ENCODE measurements at places on chromosomes 4 and X.

- no peak for DNase-seq
Measured at GRCh38 chr4:48321312-48321711, 20.0 kb upstream of the SLAIN2 start.

GRCh38 chr4:145019346-145019745 lies 78.7 kb downstream of the ANAPC10 start:
- DNase-seq: no peak

- DNase-seq: peak; percentile 57
Measured at GRCh38 chr4:113773756-113774155, 12.2 kb upstream of the CAMK2D start.

GRCh38 chrX:1011691-1012283 lies 200.7 kb downstream of the CRLF2 start:
- DNase-seq: no peak

- peak; percentile 9 for DNase-seq
Measured at GRCh38 chrX:131650637-131651410, 107.0 kb downstream of the OR13H1 start.

DNA sequence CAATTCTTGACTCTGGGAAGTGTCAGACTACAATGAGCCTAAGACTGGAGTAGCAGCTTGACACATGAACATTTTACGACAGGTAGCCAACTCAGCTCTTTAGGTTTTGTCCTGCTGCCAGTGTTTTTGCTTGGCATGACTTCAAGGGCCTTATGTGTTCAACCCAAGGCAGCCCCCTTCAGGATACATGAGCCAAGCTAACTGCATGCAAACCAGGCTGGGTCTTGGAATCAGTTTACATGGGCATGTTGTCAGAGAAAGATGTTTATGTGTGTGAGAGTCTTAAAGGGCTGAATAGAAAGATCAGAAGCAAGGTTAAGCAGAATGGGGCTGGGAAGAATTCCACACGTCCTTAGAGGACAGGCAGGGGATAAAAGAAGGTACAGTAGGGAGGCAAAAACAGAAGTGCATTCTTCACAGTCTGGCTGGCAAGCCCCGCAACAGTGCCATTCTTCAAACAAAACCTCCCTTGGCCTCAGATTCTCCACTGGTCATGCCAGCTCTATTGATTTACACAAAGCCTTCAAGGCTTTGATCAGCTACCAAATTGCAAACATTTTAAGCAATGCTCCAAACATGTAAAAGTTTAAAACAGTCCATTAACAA lies 97.3 kb downstream of the NKX6-1 start:
- DNase-seq: no peak

GRCh38 chr4:136931781-136932180 lies 600.5 kb downstream of the PCDH18 start:
- peak; percentile 2 for DNase-seq

DNA sequence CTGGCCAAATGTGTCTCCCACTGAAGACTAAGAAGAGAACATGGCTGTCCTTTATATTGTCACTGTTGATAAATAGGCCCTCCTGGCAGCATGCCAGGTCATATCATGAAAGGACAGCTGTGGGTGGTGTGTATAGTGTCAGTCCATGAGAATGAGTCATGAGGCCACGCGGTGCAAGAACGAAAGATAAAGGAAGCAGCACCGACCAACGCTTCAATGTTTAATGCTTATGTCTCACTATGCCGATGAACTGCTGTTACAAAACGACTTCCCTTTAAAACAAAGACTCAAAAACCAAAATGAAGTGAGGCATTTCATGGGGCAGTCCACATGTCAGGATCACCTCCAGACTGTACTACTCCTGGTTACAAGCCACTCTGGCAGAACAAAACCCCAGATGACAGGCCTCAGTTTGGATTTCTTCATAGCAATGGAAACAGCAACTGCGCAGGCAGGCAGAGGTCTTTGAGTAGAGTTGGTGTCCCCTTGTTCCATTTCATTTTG lies 5.2 kb upstream of the TCEANC start:
- peak; percentile 36 for DNase-seq

DNA sequence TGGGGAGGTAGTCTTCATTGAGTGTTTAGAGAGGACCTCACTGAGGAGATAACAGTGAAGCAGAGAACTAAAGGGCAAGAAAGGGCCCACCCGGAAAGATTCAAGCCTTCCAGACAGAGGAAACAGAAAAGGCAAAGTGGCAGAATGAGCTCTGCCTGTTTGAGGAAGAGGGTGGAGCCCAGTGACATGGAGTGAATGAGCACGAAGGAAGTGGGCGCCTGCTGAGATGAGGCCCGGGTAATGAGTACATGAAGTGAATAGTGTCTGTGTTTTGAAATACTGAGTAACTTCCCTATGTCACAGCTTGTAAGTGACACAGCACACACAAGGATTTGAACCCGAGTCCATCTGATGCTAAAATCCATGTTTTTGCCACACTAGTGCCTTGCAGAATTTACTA lies 32.5 kb upstream of the TLR2 start:
- DNase-seq: peak; percentile 68

GRCh38 chr4:106864231-106864630 lies 171.9 kb downstream of the DKK2 start:
- no peak for DNase-seq

- DNase-seq: peak; percentile 69
Measured at GRCh38 chr4:7815562-7815961, 124.1 kb downstream of the AFAP1 start.

- DNase-seq: no peak
Measured at GRCh38 chrX:12986886-12987285, 12.0 kb downstream of the TMSB4X start.

GRCh38 chr4:7073526-7074390 lies 5.9 kb upstream of the GRPEL1 start:
- DNase-seq: peak; percentile 60

GRCh38 chr4:182449186-182449929 lies 206.2 kb downstream of the TENM3 start:
- no peak for DNase-seq

- DNase-seq: peak; percentile 72
Measured at GRCh38 chr4:72505314-72505744, 63.7 kb downstream of the ADAMTS3 start.

DNA sequence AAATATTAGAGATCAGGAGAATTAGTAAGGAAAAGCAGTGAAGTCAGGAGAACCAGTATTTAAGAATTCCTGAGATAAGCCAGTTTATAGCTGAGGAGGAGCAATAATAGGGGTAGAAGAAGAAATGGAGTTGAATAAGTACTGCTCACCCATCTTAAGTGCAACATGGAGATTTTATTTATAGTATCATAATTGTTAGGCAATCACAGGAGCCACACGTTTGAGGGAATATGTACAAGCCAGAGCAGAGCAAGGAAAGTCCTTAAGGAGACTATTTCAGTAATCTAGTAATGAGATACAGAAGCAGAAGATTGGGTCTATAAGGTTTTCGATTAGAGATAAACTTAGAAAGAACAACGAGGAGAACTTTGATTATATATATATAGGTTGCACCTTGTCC lies 145.0 kb downstream of the KDM6A start:
- DNase-seq: no peak

- no peak for DNase-seq
Measured at GRCh38 chr4:184924516-184924915, 93.8 kb upstream of the HELT start.

- no peak for DNase-seq
Measured at GRCh38 chr4:14583752-14584151, 418.5 kb upstream of the CPEB2 start.

GRCh38 chr4:3720466-3720865 lies 45.7 kb upstream of the ADRA2C start:
- DNase-seq: no peak

GRCh38 chrX:2799369-2799768 lies 29.4 kb upstream of the GYG2 start:
- no peak for DNase-seq

DNA sequence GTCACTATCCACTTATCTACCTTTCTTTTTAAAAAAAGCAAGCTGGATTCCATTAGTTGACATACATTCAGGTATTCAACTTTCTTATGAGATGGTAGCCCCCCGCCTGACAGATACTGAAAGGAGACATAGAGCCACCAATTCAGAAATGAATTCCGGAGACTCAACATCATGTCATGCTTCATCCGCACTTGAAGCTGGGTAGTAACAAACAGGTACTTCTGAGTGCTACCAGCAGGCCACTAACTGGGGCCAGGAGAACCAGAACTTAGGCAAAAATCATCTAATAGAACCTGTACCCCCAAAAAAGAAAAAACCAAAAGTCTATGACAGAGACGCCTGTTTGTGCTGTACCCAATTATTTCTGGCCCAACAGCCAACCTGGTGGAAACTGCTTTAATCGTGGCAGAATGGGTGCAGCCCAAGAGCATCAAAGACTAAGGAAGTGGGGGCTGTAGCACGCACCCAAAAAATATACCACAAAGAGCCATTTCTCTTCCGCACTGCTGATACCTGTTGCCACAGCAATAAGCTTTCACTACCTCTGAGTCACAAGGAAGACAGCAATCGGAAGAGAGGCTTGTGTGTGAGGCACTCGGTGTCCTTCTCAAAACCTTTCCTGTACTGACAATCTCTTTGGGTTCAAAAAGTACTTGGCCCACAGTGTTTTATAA lies 84.8 kb downstream of the AFAP1 start:
- DNase-seq: peak; percentile 44

DNA sequence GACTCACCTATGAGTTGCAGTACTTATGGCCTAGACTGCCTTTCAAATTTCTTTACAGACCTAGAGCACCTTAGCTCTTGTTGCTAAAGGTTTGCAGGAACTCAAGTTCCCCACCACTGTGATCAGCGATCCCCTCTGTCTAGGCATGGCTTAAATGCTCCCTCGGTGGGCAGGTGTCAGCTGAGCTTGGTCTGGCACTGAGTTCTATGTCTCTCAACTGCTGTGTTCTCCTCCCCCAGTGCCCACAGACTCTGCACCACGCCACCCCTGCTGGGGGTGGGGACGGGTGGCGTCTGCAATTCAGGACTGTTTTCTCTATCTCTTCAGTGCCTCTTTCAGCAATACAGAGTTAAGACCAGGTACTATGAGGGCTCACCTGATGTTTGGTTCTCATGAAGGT lies 30.5 kb downstream of the TMEM271 start:
- no peak for DNase-seq

DNA sequence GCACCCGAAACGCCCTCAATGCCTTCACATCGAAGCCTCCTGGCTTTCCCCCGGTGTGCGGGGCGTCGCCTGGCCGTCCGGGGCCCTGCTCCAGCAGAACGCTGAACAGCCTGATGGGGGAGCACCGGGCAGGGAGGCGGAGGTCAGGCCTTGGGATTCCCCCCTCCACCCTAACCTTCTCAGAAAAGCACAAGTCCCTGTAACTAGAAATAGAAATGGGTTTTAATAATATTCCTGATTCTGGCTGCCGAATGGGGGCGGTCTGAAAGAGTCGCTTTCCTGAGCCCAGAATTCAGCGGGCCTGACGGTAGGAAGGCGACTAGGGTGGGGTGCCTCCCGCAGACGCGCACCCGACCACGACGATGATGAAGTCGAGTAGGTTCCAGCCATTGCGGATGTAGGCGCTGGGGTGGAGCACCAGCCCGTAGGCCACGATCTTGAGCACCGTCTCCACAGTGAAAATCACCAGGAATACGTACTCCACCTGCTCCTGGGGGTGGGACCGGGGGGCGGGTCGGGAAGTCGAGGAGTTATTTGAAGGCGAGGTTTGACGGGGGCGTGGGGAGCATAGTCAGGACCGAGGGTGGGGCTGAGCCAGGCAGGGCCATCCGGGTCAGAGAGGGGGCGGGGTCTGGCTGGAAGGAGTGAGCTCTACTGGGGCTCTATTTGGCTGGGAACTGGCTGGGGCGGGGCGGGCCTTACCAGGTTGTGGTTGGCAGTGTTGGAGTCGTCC lies 2.5 kb downstream of the CACNA1F start:
- peak; percentile 47 for DNase-seq

GRCh38 chrX:69038816-69039215 lies 126.4 kb downstream of the PJA1 start:
- DNase-seq: no peak

- peak; percentile 24 for DNase-seq
Measured at GRCh38 chr4:78057135-78057599, at the start of gene FRAS1. Gene FRAS1, plus strand, starts transcription at chr4:78057323. Its CDS starts 687 bp downstream, at chr4:78058010.

GRCh38 chrX:10602646-10603045 lies 17.7 kb downstream of the MID1 start:
- DNase-seq: no peak

DNA sequence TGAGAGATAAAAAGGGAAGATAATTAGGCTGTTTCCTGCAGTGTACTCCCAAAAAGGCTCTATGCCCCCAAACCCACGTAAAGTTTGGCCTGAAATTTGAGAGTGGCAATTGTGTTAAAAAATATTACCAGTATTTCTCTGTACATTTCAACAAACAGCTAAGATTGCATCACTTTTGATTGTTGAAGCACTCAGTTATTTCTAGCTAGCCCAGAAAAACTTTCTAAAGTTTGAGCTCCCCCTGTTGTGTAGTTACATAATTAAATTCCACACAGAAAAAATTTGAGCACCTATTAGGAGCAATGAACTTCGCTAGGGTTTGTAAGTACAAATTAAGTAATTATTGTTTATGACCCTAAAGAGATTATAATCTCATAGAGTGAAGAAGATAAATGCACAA lies 109.4 kb downstream of the DLG3 start:
- DNase-seq: peak; percentile 33

- DNase-seq: peak; percentile 71
Measured at GRCh38 chrX:45322382-45322781, 121.7 kb upstream of the DIPK2B start.

- DNase-seq: no peak
Measured at GRCh38 chrX:19557822-19558221, 42.5 kb upstream of the MAP3K15 start.

DNA sequence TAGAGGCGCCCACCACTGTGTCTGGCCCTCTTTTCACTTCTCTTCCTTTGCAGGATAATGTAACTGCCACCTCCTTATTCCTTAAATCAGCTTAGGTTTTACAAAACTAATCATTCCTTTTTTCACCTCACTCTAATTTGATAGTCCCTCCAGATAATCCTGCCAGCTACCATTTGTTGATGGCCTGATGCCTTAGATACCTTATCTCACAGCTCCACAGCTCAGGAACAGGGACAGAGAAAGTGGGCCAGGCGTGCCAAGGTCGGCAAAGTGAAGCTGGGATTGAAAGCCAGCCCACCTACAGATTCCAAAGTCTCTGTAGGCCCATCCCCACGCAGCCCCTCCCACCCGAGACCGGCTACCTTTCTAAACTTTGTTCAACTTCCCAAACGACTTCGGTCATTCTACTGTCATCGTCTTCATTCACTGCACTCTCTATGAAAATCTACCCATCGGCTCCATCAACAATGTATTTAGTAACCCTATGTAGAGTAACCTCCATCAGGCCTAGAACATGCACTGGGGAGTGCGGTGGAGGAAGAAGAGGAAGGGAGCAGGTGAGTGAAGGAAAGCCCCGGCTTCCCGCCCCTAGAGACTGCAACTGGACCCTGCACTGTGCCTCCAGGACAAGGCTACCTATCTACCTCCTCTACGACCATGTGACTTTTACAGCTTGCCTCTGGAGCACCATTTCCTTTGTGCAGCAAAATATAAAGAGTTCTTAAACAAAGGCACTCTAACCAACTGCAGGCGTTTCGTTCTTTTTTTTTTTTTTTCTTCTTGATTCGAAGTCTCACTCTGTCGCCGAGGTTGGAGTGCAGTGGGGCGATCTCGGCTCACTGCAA lies 1.5 kb downstream of the CASP6 start:
- peak; percentile 8 for DNase-seq

DNA sequence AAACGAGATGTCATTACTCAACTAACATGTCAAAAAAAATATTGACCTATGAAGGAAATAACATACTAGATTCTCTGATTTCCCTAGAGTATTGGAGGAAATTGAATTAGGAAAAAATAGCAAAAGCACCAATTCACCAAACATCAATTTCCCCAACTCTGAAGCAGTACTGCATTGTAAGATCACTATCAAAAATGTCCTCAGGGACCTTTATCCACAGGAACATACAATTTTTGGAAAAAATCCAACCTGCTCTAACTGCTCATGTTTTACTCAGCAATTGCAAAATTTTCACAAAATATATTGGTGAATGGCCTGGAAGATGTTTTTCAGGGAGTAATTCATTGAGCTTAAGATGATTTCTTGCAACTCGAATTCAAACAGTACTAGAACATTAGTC lies 239.0 kb upstream of the GIMD1 start:
- DNase-seq: no peak

All from epithelial cell of esophagus (primary cell).